ENCODE measurements at places on chromosomes 16 and 17.

- DNase-seq, result no peak
Measured at GRCh38 chr17:38713456-38714075, 8.5 kb downstream of the MLLT6 start.

- no peak for DNase-seq
Measured at GRCh38 chr17:54608634-54609155, 292.0 kb upstream of the TOM1L1 start.

- no peak for DNase-seq
Measured at GRCh38 chr17:9987779-9988585, 82.9 kb upstream of the RCVRN start.

GRCh38 chr17:45755050-45755449 is 29.1 kb upstream of the CRHR1 start:
- DNase-seq, result no peak
